ENCODE measurements at places on chromosomes 7 and 10.

DNA sequence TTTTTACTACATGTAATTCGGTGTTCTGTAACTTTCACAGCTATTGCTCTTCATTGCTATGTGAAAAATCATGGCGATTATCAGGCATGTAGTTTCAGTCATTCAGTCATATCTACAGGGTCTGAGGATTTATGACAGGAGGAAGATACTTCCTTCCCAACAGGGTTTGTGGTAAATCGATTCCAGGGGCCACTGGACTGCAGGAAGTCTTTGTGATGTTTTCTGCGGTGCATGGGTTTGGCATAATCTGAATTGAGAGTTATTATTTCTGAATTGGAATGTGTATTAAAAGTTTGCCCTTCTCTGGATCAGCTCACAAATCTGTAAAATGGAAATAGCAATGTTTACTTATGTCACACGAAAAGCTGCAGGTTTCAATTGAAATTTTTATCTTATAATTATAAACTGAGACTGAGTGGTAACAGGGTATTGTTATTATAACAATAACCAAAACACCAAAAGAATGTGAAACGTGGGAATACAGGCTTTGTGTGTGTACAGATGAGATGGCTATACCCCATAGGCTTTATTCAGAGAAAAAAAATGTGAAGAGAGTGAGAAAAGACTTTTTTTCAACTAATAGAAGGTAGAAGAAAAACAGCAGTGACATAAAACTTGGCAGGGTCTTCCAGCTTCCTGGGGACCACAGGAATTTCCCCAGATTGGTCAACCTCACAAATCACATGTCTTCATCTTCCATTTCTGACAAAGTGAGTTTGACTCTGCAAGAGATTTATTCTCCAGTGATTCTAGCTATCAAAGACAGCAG is 307.7 kb upstream of the NFE2L3 start:
- DNase-seq = no peak

DNA sequence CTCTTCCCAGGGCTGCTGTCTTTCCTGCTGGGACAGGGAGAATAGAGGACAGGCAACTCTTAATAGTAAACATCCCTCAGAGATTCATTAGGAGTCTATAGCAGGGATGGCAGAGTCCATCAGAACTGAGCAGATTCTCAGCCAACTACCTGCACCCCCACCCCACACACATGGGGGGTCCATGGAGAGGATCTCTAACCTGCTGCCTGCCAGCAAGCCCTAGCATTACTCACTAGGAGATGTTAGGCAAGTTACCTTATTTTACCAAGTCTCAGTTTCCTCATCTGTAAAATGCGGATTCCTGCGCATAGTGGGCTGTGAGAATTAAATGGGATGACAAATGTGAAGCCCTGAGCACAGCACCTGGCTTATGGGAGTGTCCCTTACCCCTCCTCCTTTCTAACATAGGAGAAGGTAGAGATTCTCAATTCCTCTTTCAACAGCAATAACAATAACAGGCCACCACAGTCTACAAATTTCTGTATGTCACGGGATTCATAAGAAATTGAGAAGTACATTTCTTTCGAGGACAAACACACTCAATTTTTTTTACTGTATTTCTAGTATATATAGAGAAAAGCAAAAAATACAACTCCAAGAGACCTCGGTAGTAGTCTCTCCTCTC is 23.8 kb upstream of the WDR11 start:
- DNase-seq = no peak

DNA sequence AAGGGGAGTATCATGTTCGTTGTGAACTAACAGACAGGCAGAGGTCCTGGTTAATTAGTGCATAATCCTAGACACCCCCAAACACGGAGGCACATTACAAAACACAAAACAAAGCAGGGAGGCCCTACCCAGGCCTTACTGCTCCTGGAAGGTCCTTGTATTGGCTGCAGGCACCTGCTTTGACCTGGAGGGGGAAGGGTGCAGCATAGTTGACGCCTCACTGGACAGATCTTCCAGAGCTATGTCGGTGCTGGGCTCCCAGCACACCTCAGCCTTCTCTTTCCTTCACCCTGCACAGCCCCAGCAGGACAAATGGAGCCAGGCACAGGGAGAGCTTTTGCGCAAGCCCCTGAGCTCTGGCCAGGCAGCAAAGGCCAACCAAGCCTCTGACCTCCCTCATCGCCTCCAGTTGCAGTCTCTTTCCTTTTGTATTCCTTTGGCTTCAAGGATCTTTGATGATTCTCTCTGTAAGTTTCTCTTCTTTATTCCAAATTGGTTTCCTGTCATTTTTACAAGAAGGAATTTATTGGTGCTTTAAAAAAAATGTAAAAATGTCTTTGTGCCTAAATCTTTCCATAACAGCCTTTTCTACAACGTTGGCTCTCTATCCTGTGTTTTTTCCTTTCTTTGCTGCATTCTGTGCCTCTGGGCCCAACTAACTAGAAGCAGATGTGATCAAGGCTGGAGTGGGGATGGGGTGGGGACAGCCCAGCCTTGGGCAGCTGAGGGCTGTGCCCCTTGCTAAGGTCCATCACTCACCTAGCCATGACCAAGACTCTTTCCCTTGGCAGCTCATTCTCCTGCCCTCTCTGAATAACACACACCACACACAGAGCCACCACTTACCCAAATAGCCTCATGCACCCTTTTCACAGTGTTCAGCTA is 317.1 kb upstream of the NPVF start:
- no peak for DNase-seq

GRCh38 chr7:120729245-120729644 is 128.7 kb downstream of the TSPAN12 start:
- DNase-seq = no peak

DNA sequence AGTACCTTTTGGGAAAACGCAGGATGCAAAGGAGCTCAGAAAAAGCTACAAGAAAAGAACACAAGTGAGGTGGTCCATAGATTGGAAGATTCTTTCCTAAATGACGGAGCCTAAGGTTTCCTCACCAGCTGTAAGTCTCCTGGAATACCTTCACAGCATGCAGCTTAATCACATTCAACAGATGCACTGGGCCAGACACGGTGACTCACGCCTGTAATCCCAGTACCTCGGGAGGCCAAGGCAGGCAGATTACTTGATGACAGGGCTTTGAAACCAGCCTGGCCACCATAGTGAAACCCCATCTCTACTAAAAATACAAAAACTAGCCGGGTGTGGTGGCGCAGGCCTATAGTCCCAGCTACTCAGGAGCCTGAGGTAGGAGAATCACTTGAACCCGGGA is 228.7 kb downstream of the FRMD4A start:
- no peak for DNase-seq

GRCh38 chr10:119501690-119502089 is 40.8 kb downstream of the RGS10 start:
- DNase-seq = no peak
